ENCODE measurements at places on chromosomes 1 and 21. TPM values are rescaled to one million over a fixed set of nuclear protein-coding genes. Genes with fewer than 3 reads are reported as not detected.

INAVA gene
- total RNA-seq = 292 TPM

DNA sequence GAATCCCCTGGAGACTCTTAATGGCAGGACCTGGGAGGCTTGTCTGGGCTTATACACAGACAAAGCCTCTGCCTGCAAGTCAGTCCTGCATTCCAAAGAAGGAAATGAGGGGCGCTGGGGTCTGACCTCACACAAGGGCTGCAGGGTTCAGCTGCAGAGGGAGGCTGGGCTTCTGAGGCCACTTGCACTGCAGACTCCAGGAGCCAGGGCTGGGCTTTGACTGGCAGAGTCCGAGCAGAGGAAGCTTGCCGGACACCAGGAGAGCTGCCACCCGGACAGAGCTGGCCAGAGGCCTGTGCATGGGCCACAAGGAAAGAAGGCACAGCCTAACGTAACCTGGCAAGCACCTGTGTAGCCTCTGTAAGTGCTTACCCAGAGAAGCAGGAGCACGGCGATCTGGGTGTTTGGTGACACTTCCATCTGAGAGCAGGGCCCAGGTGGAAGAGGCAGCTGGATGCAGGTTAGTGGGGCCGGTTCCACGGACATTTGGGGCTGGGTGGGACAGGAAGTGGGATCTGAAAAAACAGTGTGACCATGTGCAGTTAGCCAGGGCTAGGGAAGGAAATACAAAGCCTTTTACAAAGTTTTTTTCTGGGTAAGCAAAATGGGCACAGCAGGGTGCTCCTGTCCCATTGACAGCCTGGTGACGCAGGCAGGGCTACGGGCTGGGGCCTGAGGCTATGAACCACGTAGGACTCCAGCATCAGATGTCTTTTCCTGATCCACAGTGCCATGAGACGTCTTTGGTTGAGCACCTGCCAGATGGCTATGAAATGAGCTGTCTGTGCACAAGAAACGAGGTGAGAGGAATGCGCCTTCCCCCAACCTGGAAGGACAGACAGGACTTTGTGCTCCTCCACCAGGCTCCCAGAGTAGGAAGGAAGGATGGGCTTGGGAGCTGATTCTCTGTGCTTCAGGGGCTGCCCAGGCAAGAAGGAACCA, 37.3 kb upstream of the LBR start:
- DNase-seq = no peak

- no peak for DNase-seq
Observed at GRCh38 chr1:197632005-197632404, 143.3 kb downstream of the DENND1B start.

GRCh38 chr1:44655609-44656008, 18.7 kb downstream of the TMEM53 start:
- no peak for DNase-seq

DNA sequence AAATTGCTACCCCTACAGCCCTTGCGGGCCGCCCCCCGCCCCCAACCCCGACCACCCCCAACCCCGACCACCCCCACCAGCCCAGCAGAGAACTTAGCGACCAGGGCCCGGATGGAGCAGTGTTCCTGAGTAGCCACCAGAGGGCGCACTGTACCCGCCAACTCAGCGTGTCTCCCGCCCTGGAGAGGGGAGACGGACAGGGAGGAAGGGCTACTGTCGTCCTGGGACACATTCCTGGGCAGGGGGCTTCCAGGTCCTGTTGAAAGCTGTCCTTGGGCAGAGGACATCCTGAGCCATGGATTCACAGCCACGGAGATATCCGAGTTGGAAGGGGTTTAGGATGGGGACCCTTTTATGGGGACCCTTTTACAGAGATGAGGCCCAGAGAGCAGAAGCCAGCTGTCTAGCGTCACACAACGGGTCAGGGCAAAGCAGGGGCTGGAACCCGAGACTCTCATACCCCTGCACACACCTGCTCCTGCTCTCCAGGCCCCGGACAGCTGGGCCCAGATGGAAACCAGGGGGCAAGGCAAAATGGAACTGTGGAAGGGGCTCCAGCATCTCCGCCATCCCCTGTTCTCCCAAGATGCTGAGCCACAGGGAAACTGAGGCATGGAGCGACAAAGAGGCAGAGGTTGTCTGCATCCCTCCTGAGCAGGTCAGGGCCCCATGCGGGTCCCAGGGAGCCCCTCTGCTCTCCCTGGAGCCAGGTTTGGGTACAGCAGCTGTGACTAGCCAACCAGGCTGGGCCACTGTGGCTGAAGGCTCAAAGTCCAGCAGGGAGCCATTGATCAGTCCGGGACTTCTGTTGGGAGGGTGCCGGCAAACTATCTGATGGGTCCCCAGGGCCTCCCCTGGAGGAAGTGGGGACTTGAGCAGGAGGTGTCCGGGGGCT, 25.0 kb upstream of the LAPTM5 start:
- no peak for DNase-seq

DNA sequence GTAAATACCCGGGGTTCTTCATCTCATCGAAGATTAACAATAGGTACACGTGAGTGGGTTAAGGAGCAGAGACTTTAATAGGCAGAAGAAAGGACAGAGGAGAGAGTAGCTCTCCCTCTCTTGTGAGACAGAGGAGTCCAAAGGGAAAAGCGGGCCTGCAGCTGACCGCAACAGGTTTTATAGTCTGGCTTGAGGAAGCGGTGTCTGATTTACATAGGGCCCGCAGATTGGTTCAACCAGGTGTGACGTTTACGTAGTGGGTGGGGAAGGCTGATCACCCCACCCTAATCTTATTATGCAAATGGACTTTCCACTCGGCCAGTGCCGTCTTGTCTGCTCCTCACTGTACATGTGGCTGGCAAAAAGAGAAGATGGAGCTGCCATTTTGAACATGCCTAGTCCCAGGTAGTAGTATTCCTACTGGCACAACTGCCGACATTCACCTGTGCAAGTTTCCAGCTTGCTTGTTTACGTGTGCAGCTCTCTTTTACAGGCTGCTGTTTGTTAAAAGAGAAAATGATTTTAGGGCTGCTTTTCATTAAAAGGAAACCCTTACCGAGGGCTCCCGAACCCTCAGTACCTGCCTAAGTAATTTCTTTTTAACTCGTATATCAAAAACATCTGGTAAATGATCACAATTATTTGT, 10.6 kb downstream of the CDC14A start:
- DNase-seq = no peak

GRCh38 chr1:186887203-186887602, 58.5 kb downstream of the PLA2G4A start:
- DNase-seq = no peak

DNA sequence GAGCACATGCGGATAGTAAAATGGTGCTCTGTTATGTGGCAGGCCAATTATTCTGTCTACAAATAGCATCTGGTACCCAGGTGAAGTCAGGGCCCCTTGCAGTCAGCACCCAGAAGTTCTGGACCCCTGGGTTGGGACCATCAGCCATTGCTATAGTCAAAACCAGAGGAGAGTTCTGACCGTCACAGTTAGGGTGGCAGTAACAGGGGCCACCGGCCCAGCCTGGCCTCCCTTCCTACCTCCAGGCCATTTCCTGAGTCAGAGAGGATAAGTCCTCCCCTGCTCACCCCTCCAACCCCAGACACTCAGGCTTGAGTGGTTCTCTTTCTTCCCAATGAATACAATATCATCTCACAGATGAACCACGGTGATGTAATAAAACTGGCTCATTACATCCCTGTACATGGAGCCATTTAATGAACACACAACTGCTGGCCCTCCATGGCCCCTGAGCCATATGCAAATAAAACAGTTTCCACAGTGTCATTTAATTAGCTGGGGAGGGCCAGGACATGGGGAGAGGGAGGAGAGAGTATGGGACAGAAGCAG, 673.6 kb downstream of the MATN1 start:
- DNase-seq = no peak

- DNase-seq = no peak
Observed at GRCh38 chr1:72034827-72035226, 247.5 kb downstream of the NEGR1 start.

Measured in kidney epithelial cell (primary cell).